ENCODE measurements at places on chromosomes 11 and 22. TPM values are rescaled to one million over a fixed set of nuclear protein-coding genes. Genes with fewer than 3 reads are reported as not detected.

LMO2 gene
- not detected for total RNA-seq

DNA sequence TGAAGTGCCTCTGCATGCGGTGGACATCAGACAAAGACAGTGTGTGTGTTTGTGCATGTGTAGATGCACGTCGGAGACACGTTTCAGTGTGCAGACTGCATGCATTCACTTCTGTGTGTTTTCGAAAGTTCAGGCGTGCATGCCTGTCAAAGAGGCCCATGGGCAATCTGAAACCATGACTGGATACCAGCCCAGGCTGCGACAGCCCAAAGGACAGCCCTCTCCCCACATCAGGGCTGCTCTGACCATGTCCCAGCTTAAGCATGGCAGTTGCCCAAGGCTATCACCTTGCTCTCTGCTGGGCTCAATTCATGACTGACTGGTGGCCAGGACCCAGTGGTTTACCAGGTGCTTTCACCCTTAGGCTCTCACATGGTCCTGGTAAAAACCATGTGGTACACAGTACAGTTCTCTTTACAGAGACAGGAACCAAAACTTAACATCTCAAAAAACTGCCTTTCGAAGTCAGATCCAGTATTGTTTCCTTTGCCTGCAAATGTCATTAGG lies 423.7 kb upstream of the CADM1 start:
- no peak for DNase-seq

NXPE1 gene
- not detected for total RNA-seq

DNA sequence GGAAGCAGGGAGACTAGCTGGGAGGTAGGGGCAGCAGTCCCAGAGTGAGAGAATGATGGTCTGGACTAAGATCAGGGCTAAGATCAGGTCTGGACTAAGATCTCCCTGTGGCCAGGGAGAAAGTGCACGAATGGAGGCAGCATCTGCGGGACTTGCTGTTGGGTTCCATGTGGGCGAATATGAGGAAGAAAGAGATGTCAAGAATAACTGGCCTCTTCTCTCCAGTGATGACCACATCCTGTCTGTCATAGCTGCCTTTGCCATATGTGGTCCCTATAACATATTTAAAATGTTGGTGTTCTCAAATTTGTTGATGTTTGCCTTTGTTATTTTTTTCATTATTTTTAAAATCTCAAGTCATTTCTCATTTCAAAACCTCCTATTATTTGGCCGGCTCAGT lies 27.4 kb upstream of the CXCR5 start:
- no peak for DNase-seq

- no peak for DNase-seq
These were observed 79.4 kb downstream of the ATM start for GRCh38 chr11:108302121-108302785.

CCDC87 gene
- total RNA-seq, result not detected

- DNase-seq, result no peak
These were observed 31.2 kb downstream of the GAL start for GRCh38 chr11:68715456-68716122.

DNA sequence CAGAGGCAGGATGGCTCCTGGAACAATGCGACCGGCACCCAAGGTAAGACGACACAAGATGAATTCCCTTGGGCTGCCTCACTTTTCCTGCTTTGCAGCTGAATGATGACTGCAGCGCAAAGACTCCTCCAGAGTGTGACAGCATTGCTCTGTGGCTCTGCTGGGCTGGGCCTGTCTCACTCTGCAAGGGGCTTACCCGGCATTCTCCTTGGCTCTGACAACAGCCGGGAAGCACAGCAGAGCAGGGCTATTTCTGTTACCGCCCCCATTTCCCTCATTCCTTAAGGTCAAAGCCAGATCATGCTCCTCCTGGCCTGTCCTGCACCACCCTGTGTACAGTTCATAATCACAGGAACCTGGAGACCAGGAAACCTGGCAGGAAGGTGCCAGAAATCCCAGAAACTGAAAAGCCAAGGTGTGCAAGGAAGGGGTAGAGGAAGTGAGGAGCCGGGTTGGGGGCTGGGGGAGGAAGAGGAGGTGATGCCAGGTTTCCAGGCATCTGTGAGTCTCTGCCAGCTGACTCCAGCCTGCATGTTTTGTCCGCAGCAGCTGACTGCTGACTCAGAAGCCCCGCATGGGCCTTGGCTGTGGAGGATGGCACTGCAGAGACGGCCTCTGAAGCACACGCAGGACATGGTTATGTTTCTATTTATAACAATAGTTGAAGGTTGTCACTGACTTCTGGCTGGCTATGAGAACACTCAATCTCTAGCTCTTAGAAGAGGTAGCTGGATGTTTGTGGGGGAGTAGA lies 113.6 kb downstream of the MICAL3 start:
- DNase-seq, result peak; percentile 92

GRCh38 chr22:41365425-41365824 lies 16.3 kb upstream of the TEF start:
- no peak for DNase-seq

GRCh38 chr22:50544078-50544745 lies 1.5 kb upstream of the KLHDC7B start:
- no peak for DNase-seq

DNA sequence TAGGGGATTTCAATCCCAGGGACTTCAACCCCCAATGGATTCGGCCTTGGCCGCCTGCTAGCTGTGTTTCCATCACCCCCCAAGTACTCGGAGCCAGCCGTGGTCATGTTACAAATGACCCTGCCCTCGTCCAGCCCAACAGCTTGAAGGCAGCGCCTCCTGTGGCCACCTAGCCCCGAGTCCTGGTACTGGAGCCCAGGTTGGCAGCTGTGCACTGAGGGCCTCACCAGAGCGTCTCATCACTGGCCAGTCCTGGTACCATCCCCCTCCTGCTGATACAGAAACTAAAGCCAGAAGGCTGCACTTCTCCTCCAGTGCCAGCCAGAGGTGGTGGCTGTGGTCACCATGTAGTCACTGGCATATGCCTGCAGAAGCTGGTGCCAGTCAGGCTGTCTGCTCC lies 44.9 kb upstream of the FADD start:
- DNase-seq, result peak; percentile 70

DEFB131B gene
- not detected for total RNA-seq

DNA sequence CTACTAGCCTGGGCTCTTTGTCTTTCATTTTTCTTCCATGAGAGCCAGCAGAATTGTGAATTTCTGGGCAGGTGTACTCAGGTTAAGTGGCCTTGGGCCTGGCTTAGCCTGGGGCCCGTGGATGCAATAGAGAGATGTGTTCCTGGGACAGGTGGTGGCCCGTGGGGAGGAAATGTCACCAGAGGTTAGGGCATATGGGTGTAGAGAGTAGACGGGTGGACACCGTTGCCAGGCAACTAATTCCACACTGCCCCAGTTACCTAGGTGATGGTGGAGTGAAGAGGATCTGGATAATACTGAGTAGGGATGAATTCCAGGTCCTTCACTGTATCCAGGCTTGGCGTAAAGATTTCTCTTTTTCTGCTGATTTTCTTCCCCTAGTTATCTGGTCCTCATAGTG lies 175.0 kb downstream of the INSC start:
- DNase-seq, result no peak

SOX6 gene
- total RNA-seq, result not detected

- DNase-seq, result no peak
These were observed 4.3 kb upstream of the TBC1D22A start for GRCh38 chr22:46758121-46758520.

- peak; percentile 35 for DNase-seq
These were observed 43.4 kb upstream of the CSNK2A3 start for GRCh38 chr11:11396301-11397035.

C11orf16 gene
- total RNA-seq, result not detected

SHISA8 gene
- not detected for total RNA-seq

TPBGL gene
- not detected for total RNA-seq

- DNase-seq, result no peak
These were observed 72.1 kb upstream of the SLC22A12 start for GRCh38 chr11:64518928-64519327.

MMP1 gene
- total RNA-seq, result not detected

GGT5 gene
- total RNA-seq, result not detected

DNA sequence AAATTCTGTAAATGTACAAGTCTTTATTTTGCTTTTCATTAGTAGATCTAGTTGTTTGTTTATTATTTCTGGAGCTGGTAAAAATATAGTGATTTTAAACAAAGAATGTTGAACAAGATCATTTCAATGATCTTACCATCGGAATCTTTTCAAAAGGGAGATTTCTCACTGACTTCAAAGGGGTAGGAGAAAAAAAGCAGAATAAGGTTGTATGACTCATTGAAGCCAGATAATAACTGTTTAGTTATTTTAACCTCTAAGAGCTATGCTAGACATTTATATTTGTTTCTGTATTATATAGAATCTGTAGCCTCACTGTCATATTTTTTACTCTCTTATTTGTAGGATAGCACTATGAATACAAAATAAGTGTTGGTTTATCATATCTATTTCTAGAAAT lies 8.1 kb upstream of the PDE3B start:
- DNase-seq, result no peak

NAP1L4 gene
- total RNA-seq, result 98.0 TPM

- peak; percentile 78 for DNase-seq
These were observed 39.3 kb downstream of the PDGFB start for GRCh38 chr22:39205344-39206021.

CABP7 gene
- not detected for total RNA-seq

DNA sequence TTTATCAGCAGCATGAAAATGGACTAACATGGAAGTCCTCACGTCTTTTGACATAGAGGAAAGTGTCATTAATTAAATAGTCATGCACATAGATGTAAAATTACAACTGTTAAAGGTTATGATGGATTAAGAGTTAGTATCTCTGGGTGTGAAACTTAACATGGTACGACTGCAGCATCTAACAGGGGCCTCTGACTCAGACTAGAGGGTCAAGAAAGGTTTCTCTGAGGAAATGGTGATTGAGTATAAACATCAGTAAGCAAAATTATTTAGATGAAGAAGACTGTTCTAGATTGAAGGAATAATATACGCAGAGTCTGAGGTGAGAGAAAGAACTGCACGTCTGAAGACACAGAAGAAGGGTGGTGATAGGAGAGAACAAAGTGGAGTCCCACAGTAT lies 42.1 kb upstream of the GAB2 start:
- DNase-seq, result no peak

TRIM49C gene
- not detected for total RNA-seq

DNA sequence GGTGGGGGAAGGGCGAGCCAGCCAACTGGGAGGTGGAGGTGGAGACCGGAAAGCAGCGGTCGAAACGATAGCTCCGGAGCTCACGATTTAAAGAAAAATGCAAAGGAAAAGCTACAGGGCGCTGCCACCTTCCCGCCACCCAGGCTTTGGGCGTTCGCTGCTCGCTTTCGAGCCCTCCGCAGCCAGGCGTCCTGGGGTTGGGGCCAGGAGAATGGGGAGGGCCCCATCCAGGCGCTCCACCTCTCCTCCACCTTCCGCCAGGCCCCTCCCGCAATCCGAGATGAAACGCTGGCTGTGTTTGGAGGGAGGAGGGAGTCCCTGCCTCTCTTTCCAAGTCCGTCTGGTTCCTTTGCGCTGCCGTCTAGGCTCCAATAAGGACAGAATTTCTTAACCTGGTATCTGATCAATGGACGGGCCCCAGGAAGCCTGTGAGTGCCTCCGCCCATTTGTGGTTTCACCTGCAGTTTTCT lies 483 bp upstream of the ABTB2 start:
- DNase-seq, result peak; percentile 82

DNA sequence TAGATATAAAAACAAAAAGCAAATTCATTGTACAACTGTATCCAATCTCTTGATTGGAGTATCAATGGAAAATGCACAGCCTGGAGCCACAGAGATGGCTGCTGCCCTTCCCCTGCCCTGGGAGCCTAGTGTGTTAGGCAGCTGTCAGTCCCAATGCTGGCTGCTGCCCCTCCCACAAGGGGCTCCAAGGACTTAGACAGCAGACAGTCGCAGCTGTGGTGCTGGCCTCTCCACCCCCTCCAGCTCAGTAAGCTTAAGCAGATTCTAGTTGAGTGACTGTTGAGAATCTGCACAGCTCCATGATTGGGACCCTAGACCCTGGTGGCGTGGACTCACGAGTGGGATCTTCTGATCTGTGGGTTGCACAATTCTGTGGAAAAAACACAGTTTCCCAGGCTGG lies 1511.2 kb downstream of the FAM181B start:
- DNase-seq, result no peak

DNA sequence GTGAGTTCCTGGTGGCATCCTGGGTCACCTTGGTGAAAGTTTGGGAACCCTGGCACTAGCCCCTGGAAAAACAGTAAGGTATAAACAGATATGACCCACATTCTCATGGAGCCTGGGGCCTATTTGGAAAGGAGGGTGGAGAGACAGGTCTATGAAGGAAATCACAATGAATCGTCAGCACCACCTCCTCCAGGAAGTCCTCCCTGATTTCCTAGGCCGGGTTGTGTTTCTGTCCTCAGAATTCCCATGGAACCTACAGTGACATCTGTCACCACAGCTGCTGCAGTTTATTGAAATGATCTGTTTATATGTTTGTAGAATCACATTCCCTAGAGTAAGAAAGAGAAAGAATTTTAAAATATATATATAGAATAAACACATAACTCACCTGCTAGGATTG lies 71.8 kb upstream of the ASPHD2 start:
- no peak for DNase-seq

- DNase-seq, result no peak
These were observed 15.9 kb downstream of the PEX26 start for GRCh38 chr22:18093661-18094060.

- peak; percentile 54 for DNase-seq
These were observed 51.6 kb downstream of the TBC1D22A start for GRCh38 chr22:46813816-46814597.

DNA sequence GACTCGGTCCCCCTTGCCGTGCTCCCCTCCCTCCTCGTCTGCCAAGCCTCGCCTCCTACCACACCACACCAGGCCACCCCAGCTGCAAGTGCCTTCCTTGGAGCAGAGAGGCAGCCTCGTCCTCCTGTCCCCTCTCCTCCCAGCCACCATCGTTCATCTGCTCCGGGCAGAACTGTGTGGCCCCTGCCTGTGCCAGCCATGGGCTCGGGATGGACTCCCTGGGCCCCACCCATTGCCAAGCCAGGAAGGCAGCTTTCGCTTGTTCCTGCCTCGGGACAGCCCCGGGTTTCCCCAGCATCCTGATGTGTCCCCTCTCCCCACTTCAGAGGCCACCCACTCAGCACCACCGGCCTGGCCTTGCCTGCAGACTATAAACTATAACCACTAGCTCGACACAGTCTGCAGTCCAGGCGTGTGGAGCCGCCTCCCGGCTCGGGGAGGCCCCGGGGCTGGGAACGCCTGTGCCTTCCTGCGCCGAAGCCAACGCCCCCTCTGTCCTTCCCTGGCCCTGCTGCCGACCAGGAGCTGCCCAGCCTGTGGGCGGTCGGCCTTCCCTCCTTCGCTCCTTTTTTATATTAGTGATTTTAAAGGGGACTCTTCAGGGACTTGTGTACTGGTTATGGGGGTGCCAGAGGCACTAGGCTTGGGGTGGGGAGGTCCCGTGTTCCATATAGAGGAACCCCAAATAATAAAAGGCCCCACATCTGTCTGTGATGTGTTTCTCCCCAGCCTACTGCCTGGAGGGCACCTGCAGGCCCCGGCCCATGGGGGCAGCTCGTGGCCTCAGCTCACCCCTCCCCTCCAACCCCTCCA lies 29.8 kb downstream of the CAPN1 start:
- DNase-seq, result no peak

PSMA1 gene
- total RNA-seq, result 295 TPM

GRCh38 chr11:27253224-27253623 lies 109.8 kb downstream of the CCDC34 start:
- DNase-seq, result no peak

Data from MG63 (cell line).